Neural progenitor cell (in vitro differentiated cells): ENCODE measurements at places on chromosomes 5 and 9.

DNA sequence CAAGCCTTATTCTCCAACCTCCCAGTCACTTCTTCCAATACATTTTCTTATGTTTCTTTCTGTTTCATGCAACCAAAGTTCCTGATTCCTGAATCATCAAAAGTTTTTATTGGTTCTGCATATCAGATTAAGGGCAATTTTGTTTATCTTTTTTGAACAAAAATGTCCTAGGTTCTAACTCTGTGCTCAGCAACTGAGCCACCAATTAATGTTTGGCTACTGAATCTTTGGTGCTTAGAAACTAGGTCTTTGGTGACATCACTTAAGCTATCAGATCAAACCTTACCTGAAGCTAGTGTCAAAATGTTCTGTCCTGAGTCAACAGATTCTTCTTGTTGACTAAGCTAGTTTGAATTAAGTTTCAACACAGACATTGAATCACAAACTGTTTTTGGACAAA lies 56.1 kb downstream of the FGF18 start:
- DNase-seq, result no peak

DNA sequence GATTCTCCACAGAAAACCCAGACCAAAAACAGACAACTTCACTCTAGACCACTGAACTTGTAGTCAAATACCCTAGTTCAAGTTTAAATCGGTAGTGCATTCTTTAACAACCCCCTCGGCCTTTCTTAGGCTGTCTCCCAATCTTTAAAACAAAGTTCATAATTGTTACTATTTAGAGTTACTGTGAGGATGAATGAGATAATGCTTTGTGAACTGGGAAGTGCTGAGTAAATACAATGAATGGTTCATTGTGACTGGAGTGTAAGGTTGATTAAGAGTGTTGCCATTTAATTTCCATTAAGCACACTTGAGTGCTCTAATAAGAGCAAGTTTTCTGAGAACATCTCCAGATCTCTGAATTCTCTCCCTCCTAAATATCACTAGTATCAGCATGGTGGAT lies 228.8 kb upstream of the PIK3R1 start:
- DNase-seq, result no peak

DNA sequence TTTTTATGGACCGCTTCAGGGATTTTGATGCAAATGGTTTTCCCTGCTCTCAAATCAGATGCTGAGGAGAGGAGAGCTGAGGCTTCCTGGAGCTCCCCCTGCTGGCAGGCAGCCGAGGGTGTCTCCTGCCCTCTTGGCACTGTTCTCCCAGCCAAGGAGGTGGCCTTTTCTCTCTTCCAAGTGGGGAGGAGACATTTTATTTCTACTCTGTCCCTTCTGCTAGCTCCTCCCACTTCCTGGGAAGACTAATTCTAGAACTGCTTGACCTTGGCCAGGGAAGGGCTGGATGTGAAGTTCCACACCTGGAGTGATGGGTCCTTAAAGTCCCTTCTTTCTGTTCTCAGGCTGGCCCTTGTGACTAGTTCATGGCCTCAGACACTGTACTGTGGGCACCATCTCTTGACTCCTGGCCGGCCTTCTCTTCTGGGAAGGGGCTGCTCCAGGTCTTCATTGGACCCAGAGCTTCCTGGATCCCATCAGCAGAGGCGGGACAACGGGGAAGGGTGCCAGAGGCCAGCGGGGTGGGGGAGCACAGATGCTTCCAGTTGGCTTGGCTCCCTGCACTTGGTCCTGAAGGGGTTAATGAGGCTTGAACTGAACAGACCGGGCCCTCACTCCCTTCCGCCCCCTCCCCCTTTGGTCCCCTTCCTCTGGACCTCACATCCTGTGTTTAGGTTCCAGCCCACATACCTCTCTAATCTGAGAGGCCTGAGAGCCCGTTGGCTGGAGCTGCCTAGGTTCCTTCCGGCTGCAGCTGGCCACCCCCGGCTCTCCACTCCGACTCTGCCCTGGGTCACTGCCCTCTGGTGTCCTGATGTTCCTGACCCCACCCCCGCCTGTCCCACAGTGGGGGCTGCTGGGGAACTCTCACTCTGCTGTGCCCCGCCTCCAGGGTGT lies 32.1 kb downstream of the PTPA start:
- DNase-seq, result peak; percentile 80

DNA sequence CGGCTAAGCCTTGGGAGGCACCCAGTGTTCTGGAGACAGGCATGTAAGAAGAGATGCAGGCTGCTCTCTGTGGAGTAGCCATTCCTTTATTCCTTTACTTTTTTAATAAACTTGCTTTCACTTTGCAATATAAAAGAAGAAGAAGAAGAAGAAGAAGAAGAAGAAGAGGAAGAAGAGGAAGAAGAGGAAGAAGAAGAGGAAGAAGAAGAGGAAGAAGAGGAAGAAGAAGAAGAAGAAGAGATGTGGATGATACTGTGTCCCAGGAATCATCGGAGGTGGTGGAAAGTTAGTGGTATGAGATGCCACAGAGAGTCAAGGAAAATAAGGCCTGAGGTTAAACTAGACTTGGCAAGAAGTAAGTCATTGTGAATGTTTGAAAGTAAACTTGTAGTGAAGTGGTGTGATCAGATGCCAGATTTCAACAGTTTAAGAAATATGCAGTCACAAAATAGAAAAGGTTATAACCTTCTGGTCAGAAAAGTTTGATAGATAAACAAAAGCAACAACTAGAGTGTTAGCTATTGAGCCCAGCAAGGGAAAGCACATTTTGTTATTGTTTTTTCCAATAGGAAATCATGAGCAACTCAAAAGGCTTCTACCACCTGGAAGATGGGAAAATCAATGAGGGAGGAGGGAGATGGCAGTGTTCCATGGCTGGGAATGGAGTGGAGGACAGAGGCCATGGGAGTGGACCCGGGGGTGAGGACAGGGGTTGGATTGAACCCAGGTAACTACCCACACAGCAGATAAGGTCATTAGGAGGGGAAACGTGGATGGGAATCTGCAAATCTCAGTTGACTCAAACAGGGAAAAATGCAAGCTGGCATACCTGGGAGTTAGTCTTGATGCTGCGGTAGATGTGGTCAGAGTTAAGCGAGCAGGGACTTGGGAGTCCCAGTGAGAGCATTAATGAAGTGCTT lies 16.8 kb downstream of the AOPEP start:
- DNase-seq, result no peak

DNA sequence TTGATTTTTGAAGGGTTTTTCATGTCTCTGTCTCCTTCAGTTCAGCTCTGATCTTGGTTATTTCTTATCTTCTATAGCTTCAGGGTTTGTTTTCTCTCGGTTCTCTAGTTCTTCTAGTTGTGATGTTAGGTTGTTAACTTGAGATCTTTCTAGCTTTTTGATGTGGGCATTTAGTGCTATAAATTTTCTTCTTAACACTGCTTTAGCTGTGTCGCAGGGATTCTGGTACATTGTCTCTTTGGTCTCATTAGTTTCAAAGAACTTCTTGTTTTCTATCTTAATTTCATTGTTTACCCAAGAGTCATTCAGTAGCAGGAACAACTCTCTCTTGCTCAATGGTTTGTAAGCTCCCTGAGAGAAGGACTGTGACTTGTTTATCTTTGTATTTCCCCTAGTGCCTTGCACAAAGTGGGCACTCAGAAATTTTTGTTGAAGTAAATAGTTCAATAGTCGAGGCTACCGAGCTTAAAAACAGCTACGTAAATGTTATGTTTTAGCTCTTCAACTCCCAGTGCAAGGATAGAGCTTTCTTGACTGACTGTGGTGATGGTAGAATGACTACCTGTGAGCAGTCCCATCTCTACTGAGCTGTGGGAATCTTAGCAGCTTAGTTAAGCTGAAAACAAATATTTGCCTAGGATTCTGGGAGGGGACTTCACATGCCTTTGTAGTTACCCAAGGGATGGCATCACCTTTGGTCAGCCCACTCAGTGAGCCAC lies 225.8 kb upstream of the ELL2 start:
- DNase-seq, result no peak
